CD4-positive, alpha-beta T cell treated with Interferon gamma for 1 hour (primary cell): ENCODE measurements at places on chromosomes 5 and 9.

- no peak for DNase-seq
These were observed 1.8 kb downstream of the MARCHF6 start for GRCh38 chr5:10355071-10355889.

DNA sequence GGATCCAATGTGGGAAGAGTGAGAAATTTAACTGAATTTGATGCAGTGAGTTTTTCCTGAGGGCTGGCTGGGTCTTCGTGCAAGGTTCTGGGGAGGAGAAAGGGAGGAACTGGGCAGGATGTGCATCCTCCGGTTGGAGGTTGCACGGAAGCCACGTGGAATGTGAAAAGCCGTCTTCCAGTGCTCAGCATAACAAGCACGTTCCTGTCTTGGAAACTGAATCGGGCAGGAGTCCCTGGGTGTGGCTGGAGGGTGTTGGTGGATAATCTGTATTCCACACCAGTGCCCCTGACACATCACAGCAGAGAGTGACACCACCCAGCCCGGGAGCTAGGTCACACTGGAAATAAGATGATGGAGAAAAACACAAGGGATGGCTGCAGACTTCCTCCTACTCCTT, 154.3 kb downstream of the C5orf15 start:
- DNase-seq = no peak

GRCh38 chr5:96176022-96176421, 214.4 kb upstream of the ELL2 start:
- no peak for DNase-seq

- DNase-seq = no peak
These were observed 1962.3 kb upstream of the CDH6 start for GRCh38 chr5:29231154-29231553.

- DNase-seq = no peak
These were observed 138.9 kb upstream of the RUSC2 start for GRCh38 chr9:35350827-35351549.

DNA sequence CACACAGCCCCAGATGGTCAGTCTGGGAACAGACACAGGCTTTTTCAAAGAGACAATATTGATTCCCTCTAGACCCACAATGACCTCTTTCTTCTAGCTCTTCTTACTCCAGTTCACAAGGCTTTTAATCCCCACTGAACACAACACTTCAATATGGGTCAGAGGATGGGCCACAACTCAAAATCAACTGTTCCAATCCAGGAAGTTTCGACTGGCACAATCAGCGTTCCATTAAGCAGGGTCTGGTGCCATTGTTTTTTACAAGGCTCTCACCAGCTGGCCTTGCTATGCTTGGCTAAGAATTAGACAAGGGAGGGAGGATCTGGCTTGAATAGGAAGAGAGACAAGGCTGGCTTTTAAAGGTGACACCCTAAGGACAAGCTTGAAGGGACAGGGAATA, 199.4 kb upstream of the SLC24A2 start:
- no peak for DNase-seq
